Activated CD8-positive, alpha-beta T cell treated with anti-CD3 and anti-CD28 coated beads for 36 hours (primary cell): ENCODE measurements at places on chromosomes 5 and 9. TPM values are rescaled to one million over a fixed set of nuclear protein-coding genes. Genes with fewer than 3 reads are reported as not detected.
A peak's percentile ranks its signal among the peaks of the same experiment; 100 is the strongest.

- no peaks in the 10 kb centered on the region for H3K4me1 ChIP-seq
- H3K27ac ChIP-seq = no peak overlapping the region
- H3K4me3 ChIP-seq = no peak overlapping the region
- no peaks in the 10 kb centered on the region for H3K27me3 ChIP-seq
Observed at GRCh38 chr5:132764051-132764450, 13.0 kb downstream of the SEPTIN8 start.

DNA sequence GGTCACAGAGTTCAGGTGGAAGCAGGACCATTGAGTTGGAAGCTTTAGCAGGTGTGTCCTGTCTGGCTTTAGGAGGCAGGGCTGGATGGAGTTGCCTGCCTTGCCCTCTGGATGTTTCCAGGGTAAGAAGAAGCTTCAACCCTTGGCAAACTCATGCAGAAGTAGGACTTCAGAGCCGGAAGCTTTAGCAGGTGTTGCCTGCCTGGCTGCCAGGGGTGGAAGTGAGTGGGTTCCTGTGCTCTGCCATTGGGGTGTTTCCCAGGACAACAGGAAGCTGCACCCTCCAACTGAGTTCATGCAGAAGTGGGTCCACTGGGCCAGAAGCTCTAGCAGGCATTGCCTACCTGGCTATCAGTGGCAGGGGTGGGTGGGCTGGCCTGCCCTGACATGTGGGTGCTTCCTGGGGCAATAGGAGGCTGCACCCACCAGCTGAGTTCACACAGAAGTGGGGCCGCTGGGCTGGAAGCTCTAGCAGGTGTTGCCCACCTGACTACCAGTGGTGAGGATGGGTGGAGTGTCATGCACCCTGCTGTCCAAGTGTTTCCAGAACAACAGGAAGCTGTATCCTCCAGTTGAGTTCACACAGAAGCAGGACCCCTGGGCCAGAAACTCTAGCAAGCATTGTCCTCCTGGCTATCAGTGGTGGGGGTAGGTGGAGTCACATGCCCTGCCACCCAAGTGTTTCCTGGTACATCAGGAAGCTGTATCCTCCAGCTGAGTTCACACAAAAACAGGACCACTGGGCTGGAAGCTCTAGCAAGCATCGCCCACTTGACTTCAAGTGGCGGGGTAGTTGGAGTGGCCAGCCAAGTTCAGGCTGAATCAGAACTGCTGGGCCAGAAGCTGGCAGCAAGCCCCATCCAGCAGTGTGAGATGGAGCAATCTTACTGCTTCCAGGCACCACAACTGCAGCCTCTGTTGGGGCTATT, 24.6 kb downstream of the LOX start:
- no peak overlapping the region for H3K4me3 ChIP-seq
- DNase-seq = no peak
- no peaks in the 10 kb centered on the region for H3K27me3 ChIP-seq
- no peaks in the 10 kb centered on the region for H3K4me1 ChIP-seq
- no peak overlapping the region for H3K27ac ChIP-seq

- no peaks in the 10 kb centered on the region for H3K27me3 ChIP-seq
- H3K27ac ChIP-seq = no peak overlapping the region
- no peak overlapping the region for H3K4me3 ChIP-seq
- DNase-seq = no peak
- no peaks in the 10 kb centered on the region for H3K4me1 ChIP-seq
Observed at GRCh38 chr5:99379187-99379586, 450.4 kb upstream of the CHD1 start.

- peak; percentile 40 for DNase-seq
- peaks cover 8% of the 10 kb centered on the region for H3K4me1 ChIP-seq
- peaks cover 5% of the 10 kb centered on the region for H3K36me3 ChIP-seq
- no peak within 1 kb of the TSS for H3K27ac ChIP-seq
Observed at GRCh38 chr9:136373300-136374182, at the start of gene CARD9. Gene CARD9, minus strand, starts transcription at chr9:136373669. Its CDS starts 1,591 bp downstream, at chr9:136372078.

DNA sequence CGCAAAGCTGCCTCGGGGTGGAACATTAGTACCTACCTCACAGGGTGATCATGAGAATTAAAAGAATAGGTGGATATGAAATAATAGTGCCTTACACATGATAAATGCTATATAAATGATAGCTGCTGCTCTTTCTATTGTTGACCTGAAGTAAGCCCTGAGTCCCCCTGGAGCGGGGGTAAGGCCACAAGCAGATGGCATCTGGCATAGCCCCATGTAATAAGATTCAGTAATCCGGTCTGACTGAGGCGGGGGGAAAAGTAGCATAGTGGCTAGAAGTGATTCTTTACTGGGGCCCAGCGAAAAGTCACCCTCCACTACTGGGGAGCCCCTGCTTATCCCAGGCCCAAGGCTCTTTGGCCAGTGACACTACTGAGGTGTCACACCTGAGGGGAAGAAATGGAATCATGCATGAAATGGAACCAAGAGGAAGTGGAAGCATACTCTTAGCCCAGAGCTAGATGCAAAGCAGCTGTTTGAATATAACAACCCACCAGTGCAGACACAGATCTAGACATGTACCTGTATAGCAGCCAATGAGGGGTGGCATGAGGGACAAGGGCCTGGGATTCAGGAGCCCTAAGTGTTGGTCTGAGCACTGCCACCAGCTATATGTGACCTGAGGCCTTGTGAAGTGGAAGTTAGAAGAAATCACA, 16.1 kb upstream of the FGFR4 start:
- peaks cover 3% of the 10 kb centered on the region for H3K36me3 ChIP-seq
- no peak overlapping the region for H3K4me3 ChIP-seq
- no peak for DNase-seq

GRCh38 chr9:27125030-27125429, 16.0 kb downstream of the TEK start:
- H3K27me3 ChIP-seq = peaks cover 2% of the 10 kb centered on the region
- H3K4me3 ChIP-seq = no peak overlapping the region
- no peaks in the 10 kb centered on the region for H3K4me1 ChIP-seq
- no peaks in the 10 kb centered on the region for H3K36me3 ChIP-seq
- no peak overlapping the region for H3K27ac ChIP-seq

GRCh38 chr5:119028575-119028974, 40.2 kb upstream of the DTWD2 start:
- no peaks in the 10 kb centered on the region for H3K36me3 ChIP-seq
- no peak overlapping the region for H3K4me3 ChIP-seq
- H3K27me3 ChIP-seq = no peaks in the 10 kb centered on the region
- peaks cover 26% of the 10 kb centered on the region for H3K4me1 ChIP-seq

DNA sequence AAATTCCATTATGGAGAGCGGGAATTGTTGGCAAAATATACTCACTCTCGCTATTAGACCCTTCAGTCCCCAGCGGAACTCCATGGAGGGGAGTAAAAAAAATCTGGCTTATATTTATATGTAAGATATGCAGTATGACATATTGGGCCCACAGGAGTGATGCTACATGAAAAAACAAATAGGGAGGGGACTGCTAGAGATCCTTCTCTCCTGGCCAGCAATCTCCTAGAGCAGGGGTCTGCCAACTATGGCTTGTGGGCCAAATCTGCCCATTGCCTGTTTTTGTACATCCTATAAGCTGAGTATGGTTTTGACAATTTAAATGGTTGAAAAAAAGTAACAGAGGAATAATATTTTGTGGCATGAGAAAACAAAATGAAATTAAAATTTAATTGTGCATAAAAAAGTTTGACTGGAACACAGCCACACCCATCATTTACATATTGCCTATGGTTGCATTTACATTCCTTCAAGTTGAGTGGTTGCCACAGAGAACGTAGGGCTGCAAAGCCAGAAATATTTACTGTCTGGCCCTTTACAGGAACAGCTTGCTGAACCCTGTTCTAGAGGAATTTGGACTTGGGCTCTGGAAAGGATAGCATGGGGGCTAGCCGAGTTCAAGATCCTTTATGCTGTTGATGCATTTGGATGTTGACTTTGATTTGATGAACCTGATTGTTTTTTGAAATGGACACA, 197.3 kb upstream of the CLINT1 start:
- no peaks in the 10 kb centered on the region for H3K36me3 ChIP-seq
- no peak overlapping the region for H3K4me3 ChIP-seq
- no peak for DNase-seq
- H3K27ac ChIP-seq = no peak overlapping the region
- H3K4me1 ChIP-seq = no peaks in the 10 kb centered on the region

Gene SHISAL2B
- not detected for total RNA-seq

Gene OR1L1
- not detected for total RNA-seq

Gene FAM78A
- 39.8 TPM for total RNA-seq

Gene ADRB2
- total RNA-seq = 0.98 TPM

Gene GAS1
- 0.11 TPM for total RNA-seq
